HL-60 (cell line): ENCODE measurements at places on chromosomes 3 and 15.
A peak's percentile ranks its signal among the peaks of the same experiment; 100 is the strongest.

DNA sequence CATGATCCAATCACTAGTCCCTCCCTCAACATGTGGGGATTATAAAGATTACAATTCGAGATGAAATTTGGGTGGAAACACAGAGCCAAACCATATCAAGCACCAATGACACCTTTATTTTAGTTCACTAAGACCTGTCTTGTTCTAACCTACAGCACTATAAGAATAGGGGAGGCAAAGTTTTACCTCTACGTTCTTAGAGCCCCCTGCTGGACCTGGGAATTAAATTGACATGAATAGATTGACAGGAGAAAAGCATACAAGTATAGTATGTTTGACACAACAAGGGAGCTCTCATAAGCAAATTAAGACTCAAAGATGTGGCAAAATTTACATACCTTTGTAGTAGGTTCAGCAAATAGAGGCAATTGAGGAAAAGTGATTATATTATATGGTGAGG lies 974.4 kb upstream of the ALCAM start:
- DNase-seq, result no peak

- no peak for DNase-seq
These were observed 664 bp downstream of the PARP3 start for GRCh38 chr3:51942603-51943450.

- no peak for DNase-seq
These were observed 40.5 kb downstream of the TRAT1 start for GRCh38 chr3:108862865-108863798.

- DNase-seq, result no peak
These were observed 812.3 kb downstream of the NSUN3 start for GRCh38 chr3:94875149-94875548.

GRCh38 chr3:197305854-197306253 lies 7.4 kb upstream of the DLG1 start:
- no peak for DNase-seq

DNA sequence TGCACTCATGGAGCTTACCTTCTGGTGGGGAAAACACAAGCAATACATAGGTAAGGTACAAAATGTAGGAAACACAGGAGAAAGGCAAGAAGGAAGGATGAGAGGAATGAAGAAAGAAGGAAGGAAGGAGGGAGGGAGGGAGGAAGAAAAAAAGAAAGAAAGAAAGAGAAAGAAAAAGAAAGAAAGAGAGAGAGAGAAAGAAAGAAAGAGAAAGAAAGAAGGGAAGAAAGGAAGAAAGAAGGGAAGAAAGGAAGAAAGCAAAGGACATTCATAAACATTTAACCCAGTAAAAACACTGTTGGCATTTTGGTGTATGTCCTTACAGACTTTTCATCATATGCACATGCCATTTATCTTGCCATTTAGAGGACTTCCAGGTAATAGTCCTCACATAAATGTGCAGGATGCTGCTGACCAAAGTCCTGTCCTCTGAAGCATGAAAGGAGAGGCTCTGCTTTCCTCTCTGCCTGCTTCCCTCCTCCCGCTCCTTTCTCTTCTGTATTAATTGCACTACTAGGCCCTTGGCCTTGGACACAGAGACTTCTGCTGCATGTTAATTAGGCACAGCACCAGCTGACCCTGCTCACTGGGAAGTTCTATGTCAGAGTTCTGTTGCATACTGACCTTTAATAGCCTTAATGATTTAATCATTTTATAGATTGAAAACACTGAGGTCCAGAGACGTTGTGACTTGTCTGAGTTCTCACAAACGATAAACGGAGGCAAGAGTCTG lies 29.7 kb upstream of the NDUFB4 start:
- no peak for DNase-seq

DNA sequence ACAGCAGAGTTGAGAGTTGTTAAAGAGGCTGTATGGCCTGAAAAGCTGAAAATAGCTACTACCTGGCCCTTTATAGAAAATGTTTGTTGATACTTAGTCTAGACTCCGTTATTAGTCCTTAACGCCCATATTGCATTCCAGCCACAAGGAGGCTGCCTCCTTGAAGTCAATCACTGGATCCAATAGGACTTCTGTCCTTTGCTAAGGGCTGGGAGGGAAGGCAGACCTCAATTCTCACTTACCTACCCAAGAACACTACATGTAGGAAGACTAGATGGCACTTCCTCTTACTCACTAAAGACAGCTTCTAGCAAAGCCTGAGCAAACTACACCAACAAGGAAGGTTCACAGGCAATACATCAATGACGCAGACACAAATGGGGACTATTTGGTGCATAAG lies 139.5 kb upstream of the HACD2 start:
- DNase-seq, result no peak

DNA sequence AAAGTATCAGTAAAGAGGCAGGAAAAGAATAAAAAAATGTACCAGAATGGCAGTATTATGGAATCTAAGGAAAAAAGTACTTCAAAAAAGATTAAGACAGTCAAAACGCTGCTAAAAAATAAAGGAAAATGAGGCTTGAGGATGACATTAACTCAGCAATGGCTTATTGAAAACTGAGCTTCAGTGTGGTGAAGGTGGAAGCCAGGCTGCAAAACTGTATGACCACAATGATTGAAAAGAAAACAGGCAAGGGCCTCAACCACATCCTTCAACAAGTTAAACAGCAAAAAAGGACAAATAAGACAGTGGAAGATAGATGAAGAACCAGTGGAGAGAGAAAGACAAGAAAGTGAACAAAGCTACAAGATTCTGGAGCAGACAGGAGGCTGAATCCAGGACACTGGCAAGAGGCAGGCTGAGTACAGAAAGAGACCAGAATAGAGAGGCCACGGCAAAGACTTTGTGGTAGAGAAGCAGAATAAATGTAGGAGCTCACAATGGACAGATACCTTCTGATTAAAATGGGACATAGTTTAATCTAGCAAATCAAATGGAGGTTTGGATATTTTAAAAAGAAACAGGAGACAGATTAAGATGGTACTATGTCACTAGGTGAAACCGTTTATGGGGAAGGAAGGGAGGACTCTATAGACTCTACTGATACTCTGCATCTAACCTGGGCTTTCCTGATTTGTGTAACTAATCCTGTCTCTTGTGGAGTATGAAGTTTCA lies 86.1 kb downstream of the TJP1 start:
- no peak for DNase-seq

GRCh38 chr3:37855363-37855970 lies 6.2 kb upstream of the CTDSPL start:
- DNase-seq, result peak; percentile 40

DNA sequence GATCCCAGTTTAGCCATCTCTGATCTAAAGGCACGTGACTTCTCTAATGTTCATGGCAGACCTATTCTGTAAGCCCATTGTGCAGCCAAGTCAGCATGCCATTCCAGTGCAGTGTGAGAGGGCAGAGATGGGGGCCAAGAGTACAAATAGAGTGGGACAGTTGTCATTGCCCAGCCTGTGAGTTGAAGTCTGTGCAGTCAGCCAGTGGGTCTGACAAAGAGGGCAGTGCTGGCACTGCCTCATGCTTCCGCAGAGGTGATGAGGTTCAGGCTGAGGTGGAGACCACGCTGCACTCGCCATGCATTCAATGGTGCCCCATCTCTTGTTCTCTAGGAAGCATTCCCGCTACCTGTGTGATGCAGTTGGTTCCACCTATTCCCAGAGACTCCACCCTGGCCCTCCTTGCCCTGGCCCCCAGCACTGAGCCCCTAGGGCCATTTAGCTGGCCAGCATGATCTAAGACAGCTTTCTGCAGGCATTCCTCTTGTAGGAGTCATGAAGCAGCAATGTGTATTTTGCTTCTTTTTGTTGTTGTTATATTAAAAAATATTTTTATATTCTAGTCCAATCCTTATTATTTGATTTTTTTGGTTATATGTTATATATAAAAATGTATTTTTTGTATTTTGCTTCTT lies 3.7 kb downstream of the MRAS start:
- no peak for DNase-seq

DNA sequence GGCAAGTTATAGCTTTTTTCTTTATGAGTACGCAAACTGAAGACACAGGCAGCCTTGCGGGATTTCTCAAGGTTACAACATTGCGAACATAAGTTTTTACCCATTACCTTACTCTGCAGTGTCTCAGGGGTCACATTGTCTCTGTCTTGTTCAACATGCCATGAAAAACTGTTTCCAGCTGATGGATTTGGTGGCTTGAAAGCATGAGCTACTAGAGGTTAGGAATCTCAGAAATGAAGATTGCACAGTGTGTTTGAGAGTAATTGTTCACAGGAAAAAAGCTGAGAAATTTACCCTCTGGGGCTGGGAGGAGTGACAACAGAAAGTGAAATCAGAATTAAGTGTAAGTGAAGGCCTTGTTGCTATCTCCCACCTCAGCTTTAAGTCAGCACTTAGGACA lies 568.6 kb downstream of the TAFA4 start:
- DNase-seq, result no peak

DNA sequence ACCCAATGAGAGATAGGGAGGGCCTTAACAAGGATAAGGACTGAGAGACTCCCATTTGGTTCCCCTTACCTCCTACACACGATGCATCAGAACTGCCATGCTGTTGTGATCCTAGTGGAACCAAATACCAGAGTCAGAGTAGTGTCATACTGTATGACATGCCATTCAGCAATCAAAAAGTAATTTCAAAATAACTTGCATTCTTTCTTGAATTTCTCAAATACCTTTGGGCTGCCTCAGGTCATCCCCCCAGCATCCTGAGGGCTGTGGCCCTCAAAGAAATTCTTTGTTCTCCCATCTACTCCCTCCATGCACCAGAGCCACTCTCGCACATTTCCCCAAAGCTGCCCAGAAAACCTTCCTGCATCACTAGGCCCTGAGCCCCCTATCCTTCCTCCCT lies 68.9 kb upstream of the PPP2R3A start:
- DNase-seq, result no peak

- no peak for DNase-seq
These were observed 247.4 kb downstream of the GABRG3 start for GRCh38 chr15:27218426-27218825.

- DNase-seq, result no peak
These were observed 33.9 kb downstream of the CCDC12 start for GRCh38 chr3:46942481-46943236.

DNA sequence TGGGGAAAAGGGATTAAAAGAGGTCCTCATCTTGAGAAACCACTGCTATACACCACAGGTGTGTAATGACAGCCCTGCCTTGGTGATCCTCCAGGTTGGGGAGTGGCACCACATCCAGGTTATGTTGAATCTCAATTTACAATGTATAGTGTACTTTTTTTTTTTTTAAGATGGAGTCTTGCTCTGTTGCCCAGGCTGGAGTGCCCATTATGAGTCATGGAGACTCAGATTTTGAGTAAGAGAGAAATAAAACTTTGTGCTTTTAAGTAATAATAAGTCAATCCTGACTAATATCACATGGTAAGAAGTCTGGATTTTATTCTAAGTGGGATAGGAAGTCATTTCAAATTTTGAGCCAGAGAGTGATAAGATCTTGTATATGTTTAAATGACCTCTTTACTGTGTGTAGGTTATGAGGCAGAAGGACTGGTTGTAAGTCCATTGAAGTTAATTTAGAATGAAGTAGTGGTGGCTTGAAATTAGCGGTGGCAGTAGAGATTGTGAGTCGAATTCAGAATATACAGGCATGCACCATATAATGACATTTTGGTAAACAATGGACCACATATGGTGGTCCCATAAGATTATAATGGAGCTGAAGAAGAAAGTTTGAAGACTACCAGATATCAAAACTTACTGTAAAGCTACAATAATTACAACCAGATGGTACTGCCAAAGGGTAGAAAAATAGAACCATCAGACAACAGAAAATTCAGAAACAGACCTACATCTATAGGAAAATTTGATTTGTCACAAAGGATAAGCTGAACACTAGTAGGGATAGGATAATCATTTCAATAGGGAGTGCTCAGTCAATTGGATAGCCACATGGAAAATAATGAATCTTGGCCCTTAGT lies 20.7 kb downstream of the POPDC2 start:
- DNase-seq, result no peak

- no peak for DNase-seq
These were observed 15.8 kb upstream of the GASK1A start for GRCh38 chr3:42963269-42963668.

DNA sequence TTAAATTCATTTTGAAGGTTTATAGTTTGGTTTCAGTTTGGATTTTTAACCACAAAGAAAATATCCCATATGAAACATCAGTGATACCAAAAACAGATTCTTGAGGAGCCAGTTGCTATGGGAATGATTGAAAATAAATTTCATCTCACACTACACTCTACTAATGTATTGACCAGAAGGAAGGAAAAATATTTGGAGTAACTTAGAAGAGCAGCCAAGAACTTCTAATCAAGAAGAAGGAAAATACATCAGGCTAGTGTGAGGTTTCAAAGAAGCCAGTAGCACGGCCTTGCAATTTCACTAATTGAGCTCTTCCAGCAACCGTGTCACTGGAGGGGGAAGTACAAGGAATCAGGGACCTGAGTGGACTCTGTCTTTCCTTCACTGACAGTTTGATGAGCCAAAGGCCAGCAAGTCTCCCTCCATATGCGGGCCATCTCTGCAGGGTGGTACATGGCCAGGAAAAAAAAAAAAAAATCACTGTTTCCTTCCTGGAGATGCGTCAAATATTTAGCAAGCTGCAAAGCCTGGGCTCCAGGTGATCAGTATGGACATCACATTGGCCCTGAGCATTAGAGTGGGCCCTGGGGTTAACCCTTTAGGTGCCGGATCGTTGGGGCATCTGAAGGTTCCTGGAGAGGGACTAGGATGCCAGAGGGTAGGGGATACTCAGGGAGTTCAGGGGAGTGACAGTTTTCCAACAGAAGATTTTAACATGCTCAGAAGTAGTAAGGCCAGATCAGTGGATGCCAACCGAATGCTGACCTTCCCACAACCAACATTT lies 37.1 kb downstream of the SLC12A8 start:
- no peak for DNase-seq

- DNase-seq, result no peak
These were observed 43.0 kb downstream of the BOC start for GRCh38 chr3:113254171-113254947.

DNA sequence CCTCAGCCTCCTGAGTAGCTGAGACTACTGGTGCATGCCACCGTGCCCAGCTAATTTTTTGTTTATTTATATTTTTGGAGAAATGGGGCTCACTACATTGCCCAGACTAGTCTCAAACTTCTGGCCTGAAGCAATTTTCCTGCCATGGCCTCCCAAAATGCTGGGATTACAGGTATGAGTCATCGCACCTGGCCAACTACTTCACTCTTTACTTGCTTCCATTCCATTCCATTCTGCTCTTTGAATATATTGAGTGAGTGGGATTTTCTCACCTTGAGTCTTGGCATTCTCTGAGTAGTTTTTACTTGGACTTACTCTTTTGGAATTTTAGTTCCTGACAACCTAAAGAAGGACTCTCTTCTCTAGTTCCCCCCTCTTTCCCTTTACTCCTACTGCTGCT lies 93.8 kb upstream of the UNC13C start:
- no peak for DNase-seq

- no peak for DNase-seq
These were observed 466.3 kb downstream of the ZIC1 start for GRCh38 chr3:147875498-147875897.

- DNase-seq, result peak; percentile 26
These were observed 2.4 kb downstream of the CSRNP1 start for GRCh38 chr3:39150803-39151631.

DNA sequence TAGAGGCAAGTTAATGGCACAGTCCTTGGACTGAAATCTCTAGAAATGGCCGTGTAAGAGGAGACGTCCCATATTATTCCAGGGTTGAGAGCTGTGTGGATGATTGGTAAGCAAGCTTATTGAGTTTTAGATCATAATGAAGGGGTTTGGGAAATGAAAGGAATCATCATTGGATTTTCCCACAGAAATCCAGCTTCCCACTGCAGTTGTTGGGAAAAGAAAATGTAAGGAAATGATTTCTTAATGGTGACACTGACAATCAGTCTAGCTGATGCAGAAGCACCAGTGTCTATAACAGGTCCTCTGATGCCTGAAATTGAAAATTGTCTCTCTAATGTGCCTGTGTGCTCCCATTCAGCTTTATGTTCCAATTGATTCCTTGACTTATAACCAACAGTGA lies 728.6 kb downstream of the GRM7 start:
- DNase-seq, result no peak
